ENCODE measurements at places on chromosomes 6 and 20.

GRCh38 chr6:166713434-166714186 is 86.6 kb upstream of the RPS6KA2 start:
- DNase-seq: no peak

DNA sequence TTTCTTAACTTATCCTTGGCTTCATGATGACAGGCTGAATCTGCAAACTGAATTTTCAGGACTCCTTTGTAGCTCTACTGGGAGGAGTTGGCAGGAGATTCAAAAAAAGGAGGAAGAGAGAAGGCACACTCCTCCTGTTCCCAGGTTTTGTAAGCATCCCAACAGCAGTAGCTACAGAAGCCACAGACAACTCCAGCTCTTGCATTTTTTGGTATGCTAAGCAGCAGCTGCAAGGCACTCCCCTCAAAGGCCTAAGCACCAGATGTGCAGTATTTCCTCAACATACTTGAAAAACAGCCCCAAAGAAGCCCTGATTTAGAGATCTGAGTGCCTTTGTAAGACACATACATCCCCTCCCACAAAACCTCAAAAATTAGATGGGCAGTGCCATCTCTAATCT is 328.6 kb upstream of the SYNCRIP start:
- DNase-seq: no peak

GRCh38 chr6:157982563-157983405 is 1.1 kb downstream of the SYNJ2 start:
- DNase-seq: no peak

GRCh38 chr6:54093326-54093948 is 17.8 kb upstream of the MLIP start:
- no peak for DNase-seq
